ENCODE measurements at places on chromosomes 11 and 22.
A peak's percentile ranks its signal among the peaks of the same experiment; 100 is the strongest.

DNA sequence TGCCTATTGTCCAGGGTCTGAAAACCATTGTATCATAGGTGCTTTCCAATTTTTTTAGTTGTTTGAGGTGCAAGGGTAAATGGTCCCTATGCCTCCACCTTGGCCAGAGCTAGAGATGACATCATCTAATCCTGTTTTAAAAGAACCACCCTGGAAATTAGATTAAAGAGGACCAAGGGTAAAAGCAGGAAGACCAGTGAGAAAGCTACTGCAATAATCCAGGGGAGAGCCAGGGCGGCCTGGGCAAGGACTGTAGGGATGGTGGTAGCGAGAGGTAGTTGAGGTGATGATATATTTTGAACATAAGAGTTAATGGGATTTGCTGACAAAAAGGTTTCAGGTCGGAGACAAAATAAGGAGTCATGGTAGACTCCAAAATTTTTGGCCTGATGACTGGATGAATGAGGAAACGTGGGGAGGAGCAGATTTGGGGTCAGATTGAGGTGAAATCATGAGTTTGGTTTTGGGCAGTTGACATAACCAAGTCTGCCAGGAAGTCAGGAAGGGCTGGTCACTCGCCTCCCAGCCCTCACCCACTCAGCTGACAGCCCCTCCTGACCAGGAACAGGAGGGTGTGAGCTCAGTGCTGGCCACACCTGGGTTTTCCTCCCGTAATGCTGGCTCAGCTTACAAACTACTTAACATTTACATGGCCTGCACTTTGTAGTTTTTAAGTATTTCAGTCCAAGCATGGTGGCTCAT is 23.0 kb downstream of the SCN4B start:
- DNase-seq: no peak

GRCh38 chr11:995044-995751 is 41.3 kb downstream of the MUC6 start:
- no peak for DNase-seq

GRCh38 chr11:33835143-33835878 is 56.6 kb downstream of the LMO2 start:
- peak; percentile 69 for DNase-seq

DNA sequence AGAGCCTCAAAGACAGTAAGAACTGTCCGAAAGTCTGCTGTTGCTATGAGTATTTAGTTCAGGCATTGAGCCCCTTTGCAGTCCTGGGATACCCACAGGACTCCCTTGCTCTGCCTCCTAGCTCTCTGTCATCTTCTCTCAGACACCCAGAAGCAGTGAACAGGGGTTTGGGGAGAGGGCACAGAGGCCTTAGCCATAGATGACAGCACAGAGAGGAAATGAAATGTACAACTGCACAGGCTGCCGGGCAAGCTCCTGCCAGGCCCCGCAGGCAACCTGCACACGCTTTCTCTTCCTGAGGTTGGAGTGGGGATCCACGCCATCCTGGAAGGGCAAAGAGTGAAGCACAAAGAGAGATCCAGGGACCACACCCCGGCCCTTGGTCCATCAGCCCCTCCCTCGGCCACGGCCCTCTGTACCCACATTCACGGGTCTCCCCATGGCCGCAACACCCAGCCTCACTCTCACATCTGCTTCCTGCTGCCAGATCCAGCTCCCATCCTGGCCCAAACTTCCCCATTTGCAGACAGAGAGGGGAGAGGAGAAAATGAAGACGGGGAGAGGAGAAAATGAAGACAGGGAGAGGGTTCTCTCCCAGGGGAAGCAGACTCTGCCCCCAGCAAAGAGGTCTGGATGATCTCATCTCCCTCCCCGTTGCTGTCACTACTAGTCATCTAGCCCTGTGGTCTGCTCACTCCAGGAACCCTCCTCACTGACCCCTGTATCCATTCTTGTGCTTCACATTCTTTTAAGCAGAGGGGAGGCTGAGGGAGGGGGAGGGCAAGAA is 40.7 kb downstream of the CD6 start:
- no peak for DNase-seq

DNA sequence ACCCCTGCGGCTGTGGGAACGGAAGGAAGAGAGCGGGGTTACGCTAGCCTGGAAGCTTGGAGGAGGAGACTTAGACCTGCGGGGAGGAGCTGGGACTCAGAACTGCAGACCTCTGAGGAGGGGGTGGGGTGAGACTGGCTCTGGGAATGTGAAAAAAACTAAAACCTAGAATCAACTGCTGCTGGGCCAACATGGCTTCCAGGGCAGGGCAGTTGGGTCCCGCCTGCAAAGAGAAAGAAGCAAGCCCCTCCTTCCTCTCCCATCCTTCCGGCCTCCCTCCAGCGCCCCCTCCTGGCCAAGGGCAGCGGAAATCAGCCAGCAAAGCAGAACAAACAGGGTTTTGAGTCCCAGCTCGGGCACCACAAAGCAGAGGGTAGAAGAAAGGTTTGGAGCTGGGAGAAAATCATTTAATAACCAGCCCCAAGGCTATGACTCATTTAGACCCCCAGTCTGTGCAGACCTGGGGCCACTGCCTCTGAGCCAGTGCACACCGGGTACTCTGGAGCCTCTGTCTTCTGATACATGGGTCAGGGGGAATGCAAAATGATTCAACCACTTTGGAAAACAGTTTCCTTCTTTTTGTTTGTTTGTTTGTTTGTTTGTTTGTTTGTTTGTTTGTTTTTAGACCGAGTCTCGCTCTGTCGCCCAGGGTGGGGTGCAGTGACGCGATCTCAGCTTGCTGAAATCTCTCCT is 7.3 kb upstream of the NCF4 start:
- DNase-seq: peak; percentile 61

Data from hepatic stellate cell (primary cell).